NCI-H748 treated with DMSO at 0.1 percent for 48 hours (cell line): ENCODE measurements at places on chromosomes 16 and 17.

GRCh38 chr16:54077050-54077821 lies 209.4 kb downstream of the IRX3 start:
- DNase-seq: no peak

DNA sequence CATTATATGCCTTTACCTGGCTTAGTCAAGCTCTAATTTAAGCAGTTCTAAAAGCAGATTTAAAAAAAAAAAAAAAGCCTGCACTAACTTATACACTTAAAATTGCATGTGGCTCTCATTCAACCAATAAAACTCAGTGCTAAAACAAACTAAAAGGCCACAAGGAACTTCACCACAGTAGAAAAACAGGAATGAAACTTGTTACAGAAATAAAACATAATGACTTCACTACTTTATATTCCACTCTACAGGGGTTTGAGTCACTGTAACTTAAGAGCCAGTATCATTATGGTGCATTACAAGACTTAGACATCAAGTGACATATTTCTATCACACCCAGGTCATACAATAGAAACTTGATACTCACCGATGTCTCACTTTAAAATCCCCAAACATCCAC lies 11.1 kb downstream of the CA10 start:
- no peak for DNase-seq

DNA sequence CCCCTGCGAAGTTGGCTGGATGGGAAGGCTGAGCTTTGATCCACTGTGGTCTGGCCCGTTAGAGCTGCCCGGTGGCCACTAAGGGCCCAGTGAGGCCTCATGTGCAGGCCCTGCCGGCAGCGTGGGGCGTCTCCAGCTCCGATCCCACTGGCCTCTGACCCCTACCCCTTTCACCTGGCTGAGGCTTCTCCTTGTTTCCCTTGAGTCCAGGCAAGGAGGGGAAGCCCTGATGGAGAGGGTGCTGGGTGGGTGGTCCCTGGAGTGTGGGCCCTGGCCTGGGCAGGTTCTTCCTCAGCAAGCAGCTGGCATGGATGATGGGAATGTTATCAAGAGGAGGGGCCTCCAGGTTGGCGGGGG lies 356.8 kb downstream of the SEC14L1 start:
- DNase-seq: no peak

DNA sequence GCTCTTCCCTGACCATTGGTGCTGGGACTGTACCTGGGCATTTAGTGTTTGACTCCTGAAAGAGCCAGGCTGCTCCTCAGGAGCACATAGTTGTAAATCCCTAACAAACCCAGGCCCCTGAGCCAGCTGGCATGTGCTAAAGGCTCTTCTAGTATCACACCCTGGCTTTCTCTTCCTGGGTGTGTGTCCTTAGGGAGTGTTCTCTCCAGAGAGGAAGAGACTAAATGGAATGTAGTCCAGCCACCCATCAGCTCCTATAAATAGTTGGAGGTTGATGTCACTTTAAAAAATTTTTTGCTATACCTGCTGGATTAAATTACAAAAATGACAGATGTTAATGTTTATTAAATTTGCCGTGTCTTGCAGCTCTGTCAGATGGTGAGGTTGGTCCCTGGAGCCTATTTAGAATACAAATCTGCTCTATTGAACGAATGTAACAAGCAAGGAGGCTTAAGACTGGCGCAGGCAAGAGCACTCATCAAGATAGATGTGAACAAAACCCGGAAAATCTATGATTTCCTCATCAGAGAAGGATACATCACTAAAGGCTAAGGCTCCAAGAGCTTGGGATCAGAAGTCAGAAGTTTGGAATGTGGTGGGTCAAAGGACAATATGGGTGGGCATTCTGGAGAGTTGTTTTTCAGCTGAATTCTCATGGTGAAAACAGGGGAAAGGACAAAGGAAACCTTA lies 13.1 kb upstream of the DUSP14 start:
- no peak for DNase-seq

GRCh38 chr16:83138976-83139690 lies 512.4 kb downstream of the CDH13 start:
- DNase-seq: no peak

DNA sequence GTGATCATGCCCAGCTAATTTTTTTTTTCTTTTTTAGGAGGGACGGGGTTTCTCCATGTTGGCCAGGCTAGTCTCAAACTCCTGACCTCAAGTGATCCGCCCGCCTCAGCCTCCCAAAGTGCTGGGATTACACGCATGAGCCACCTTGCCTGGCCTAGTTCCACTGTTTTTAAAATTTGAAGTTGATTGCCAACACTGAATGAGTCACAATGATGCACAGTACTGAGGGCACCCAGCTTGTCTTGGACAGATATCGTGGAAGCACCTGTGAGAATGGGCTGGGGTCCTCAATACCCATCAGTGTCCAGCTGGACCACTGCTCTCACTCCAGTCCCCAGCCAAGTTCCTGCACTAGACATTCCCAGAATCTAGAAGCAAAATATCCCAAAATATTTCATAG lies 2.5 kb downstream of the KNOP1 start:
- DNase-seq: no peak

DNA sequence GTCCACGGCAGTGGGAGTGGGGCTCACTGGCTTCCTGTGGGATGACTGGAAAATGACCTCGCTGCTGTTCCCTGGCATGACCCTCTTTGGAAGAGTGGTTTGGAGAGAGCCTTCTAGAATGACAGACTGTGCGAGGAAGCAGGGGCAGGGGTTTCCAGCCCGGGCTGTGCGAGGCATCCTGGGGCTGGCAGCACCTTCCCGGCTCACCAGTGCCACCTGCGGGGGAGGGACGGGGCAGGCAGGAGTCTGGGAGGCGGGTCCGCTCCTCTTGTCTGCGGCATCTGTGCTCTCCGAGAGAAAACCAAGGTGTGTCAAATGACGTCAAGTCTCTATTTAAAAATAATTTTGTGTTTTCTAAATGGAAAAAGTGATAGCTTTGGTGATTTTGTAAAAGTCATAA lies 7.8 kb upstream of the RNF213 start:
- no peak for DNase-seq

GRCh38 chr16:24036614-24037013 lies 200.8 kb downstream of the PRKCB start:
- peak; percentile 23 for DNase-seq

DNA sequence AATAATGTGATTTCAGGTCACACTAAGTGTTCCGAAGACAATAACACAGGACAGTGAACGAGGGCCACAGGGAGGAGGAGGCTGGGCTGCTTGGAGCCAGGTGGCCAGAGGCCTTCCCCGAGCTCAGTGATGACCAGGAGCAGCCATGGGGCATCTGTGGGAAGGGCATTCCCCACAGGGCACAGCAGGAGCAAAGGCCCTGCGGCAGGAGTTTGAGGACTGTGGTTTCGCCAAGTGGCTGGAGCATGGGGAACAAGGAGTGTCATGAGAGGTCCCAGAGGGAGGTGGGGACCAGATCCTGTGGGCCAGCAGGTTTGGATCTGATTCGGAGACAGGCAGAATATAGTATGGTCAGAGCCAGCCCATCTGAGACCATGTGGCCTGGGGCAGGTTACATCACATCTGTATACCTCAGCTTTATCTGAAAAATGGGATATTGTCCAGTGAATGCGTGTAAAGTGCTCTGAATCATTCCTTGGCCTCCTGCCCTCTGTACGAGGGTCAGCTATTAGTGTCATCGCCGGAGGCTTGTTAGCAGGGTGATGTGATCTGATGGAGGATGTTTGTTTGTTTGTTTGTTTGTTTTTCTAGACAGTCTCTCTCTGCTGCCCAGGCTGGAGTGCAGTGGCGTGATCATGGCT lies 176.8 kb downstream of the KATNIP start:
- DNase-seq: no peak

DNA sequence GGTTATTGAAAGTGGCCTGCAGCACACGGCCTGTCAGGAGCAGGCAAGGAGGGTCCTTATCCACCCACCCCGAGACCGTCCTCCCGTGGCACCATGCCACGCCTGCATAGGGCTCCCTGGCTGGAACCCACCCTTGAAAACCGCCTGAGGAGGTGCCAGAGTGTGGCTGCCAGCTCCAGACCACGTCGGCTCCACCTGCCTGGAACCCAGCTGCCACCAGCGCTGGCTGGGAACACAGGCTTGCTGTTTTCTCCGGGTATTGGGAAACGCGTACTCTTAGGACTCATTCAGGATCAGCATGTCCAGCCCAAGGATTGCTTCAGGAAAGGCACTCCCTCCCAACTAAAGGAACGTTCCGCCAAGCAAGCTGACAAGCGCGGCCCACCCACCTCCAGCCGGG lies 6.7 kb downstream of the ARL16 start:
- DNase-seq: no peak

- no peak for DNase-seq
Observed at GRCh38 chr17:40953881-40954280, 12.9 kb downstream of the KRT39 start.

- no peak for DNase-seq
Observed at GRCh38 chr17:45073414-45074070, 12.4 kb downstream of the NMT1 start.

DNA sequence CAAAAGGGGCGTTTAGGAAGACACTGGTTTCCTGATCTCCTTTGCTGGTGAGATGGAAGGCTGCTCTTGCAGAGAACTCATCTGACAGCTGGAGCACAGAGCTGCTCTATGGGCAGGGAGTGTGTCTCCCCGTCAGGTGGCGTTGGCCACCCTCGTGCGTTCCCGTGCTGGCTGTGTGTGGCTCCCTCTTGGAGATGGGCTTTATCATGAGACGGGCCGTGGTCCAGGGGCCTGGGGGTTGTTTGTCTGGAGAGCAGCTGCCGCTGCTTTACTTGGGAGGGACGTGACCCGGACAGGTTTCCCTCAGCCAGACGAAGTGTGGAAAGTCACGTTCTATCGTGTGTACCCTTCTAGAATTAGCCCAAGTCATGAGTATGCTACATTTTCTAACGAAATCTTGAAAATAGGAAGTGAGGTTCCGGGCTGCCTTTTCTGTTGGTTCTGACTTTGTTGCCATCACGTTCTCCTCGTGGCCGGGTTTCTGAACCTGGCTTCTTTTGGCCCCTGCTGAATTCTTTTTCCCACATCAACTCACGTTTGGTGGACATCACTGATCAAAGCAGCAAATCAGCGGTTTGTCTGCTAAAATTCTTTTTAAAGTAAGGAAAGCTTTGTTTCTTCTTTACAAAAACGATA lies 105.6 kb upstream of the CHMP6 start:
- no peak for DNase-seq

- no peak for DNase-seq
Observed at GRCh38 chr17:41777157-41777573, 9.3 kb downstream of the JUP start.

GRCh38 chr16:50740736-50741135 lies 1.1 kb upstream of the CYLD start:
- no peak for DNase-seq

DNA sequence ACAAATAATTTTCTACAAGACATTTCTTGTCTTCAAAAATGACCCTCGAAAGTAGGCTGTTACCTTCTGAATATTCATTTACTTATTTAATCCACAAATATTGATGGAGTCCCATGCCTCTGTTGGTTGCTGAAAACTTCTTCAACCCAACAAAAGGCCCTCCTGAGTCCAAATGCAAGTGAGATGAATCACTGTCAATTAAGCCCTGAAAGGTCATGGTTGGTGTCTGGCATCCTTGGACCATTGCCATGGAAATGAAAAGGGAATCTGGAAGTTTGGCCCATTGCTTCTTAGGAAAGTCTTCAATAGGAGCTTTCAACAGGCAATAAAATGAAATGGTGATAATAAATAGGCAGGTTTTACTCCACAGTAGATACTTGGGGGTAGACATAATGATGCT lies 364.7 kb upstream of the DYNLRB2 start:
- no peak for DNase-seq

- no peak for DNase-seq
Observed at GRCh38 chr17:76170114-76170513, 29.1 kb upstream of the FOXJ1 start.

GRCh38 chr17:34588266-34588665 lies 8.9 kb downstream of the TMEM132E start:
- no peak for DNase-seq

DNA sequence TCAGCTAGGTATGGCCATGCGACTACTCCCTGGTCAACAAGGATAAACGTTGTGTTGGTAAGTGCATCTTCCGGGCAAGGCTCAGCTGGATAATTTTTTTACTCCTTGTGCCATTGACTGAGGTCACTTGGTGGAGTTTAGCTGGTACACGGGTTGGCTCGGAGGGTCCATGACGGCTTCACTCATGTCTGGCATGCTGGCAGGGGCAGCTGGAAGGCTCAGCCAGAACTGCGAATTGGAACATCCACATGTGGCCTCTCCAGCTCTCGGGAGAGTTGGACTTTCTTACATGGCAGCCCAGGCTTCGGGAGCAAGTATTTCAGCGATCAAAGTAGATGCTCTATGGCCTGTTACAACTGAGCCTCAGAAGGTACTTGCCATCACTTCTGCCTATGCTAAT lies 31.5 kb upstream of the CRYBA1 start:
- no peak for DNase-seq

- DNase-seq: no peak
Observed at GRCh38 chr17:50372222-50372757, 694 bp downstream of the MRPL27 start.

DNA sequence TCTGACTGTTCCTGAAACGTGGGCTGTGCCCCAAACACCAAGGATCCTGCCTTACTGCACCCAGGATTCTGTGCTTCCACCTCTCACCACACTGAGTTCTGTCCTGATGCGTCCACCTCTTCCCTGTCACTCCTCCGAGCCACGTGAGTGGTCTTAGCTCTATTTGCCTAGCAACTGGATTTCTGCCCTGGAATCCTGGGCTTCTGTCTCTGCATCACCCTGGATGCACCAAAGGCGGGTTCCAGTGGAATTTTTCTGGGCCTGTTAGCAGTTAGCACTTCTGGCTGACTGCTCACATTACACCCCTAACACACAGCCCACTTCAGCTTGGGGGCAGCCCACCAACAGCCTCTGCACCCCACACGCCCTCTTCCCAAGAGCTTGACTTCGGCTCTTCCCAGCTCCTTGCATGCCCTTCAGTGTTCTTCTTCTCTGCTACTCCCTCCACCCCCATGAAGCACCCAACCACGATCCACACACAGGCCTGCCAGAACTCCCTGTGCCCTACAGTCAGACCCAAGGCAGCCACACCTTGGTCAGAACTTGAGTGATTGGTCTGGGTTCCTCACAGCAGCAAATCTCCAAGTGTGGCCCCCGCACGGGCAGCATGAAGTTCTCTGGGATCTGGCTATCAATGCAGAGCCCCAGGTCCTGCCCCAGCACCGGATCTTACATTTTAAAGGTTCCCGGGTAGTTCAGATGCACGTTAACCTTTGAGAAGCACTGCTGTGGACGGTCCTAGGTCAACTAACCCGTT lies 129.8 kb upstream of the RCVRN start:
- DNase-seq: no peak

- no peak for DNase-seq
Observed at GRCh38 chr16:88578446-88579313, 8.5 kb downstream of the ZC3H18 start.

DNA sequence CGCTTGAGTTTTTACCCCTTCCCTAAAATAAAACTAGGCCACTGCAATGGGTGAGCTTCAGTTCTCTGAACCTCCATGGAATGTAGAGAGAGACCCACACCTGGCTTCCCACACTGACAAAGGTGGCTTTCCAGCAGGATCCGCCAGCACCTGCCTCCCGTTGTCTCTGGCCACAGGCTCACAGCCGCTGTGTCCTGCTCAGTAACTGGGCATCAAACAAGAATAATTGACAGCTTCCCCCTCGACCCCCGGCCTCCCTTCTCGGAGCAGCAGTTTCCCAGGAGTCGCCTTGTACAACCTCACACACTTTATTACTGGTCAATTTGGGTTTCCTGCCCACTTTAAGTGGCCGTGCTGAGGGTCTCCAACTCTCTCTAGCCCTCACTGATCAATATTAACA lies 586.1 kb upstream of the PSMD7 start:
- no peak for DNase-seq

- no peak for DNase-seq
Observed at GRCh38 chr17:64441772-64442540, 7.0 kb upstream of the MILR1 start.

- no peak for DNase-seq
Observed at GRCh38 chr17:929586-929985, 50.0 kb downstream of the NXN start.
